ENCODE measurements at places on chromosomes 3 and 15. TPM values are rescaled to one million over a fixed set of nuclear protein-coding genes. Genes with fewer than 3 reads are reported as not detected.

Gene GOLGA8S
- 4.6 TPM for total RNA-seq

Gene SYNPR
- 9.9 TPM for total RNA-seq

Gene LRRC34
- 22.4 TPM for total RNA-seq

Gene PXK
- total RNA-seq = 47.9 TPM

Gene CIP2A
- 11.6 TPM for total RNA-seq

Gene LRRIQ4
- not detected for total RNA-seq

Gene KBTBD13
- not detected for total RNA-seq

Gene MUSTN1
- 6.7 TPM for total RNA-seq

Gene TRAT1
- 1.9 TPM for total RNA-seq

Gene FEZF2
- 1.9 TPM for total RNA-seq

Gene PRR20G
- total RNA-seq = 3.9 TPM

Gene AGBL1
- 4.8 TPM for total RNA-seq

Gene TMC3
- total RNA-seq = 0.48 TPM

Gene IL17RD
- 5.8 TPM for total RNA-seq

Gene ACTRT3
- 2.6 TPM for total RNA-seq

Gene GOLGA8Q
- 7.2 TPM for total RNA-seq

Gene CCDC174
- 14.2 TPM for total RNA-seq

Gene POC1A
- 3.1 TPM for total RNA-seq

Gene BFSP2
- 3.4 TPM for total RNA-seq
